ENCODE measurements at places on chromosomes 3 and 15.
A peak's percentile ranks its signal among the peaks of the same experiment; 100 is the strongest.

DNA sequence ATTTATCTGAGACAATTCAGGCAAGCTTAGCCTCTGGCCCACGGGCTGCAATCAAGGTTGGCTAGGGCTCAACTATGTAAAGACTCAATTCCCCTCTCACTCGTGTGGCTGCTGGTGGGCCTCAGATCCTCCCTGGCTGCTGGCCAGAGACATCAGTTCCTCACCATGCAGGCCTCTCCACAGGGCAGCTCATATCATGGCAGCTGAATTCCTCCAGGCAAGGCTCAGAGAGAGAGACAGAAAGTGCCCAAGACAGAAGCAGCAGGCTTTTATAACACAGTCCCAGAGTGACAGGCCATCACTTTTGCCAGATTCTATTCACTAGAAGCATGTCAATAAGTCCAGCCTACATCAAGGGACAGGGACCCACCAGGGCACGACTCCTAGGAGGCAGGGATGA is 63.2 kb downstream of the XXYLT1 start:
- no peak for DNase-seq

DNA sequence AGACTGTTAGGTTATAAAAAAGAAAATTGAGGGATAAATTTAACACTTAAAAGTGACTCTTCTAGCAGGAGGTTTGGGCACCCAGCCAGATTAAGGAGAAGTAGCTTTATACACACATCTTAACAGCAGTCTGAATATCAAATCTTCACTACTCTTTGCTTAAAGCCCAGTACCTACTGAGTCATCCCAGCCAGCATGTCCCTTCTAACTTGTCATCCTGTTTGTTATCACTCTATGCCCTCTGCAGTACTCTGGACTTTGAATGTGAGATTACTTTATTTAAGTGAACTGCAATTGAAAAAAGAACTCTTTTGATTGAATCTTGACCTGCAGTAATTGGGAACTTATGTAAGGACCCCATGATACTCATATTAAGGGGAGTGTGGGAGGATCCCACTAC is 77.6 kb downstream of the FHIT start:
- no peak for DNase-seq

- DNase-seq = no peak
Measured at GRCh38 chr3:149678351-149678950, 20.6 kb upstream of the WWTR1 start.

DNA sequence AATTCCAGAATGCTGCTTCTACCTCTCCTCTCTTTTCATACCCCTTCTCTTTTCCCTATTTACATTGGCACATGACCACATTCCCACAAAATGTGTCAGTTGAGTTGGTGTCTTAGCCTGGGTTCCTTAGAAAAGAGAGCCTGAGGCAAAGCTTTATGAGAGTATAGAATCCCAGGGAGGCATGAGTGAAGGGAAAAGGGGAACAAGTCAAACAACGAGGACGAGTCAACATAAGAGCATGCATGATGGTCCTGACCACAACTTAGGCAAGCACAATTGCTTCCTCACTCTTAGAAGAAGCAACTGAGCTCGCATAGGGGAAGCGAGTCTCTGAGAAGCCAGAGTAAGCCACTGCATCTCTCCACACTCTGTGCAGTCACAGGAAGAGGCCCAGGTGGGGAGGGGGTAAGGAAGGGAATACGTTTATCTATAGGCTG is 15.4 kb upstream of the ZNF774 start:
- DNase-seq = no peak

GRCh38 chr15:38071211-38071972 is 137.0 kb downstream of the TMCO5A start:
- no peak for DNase-seq

DNA sequence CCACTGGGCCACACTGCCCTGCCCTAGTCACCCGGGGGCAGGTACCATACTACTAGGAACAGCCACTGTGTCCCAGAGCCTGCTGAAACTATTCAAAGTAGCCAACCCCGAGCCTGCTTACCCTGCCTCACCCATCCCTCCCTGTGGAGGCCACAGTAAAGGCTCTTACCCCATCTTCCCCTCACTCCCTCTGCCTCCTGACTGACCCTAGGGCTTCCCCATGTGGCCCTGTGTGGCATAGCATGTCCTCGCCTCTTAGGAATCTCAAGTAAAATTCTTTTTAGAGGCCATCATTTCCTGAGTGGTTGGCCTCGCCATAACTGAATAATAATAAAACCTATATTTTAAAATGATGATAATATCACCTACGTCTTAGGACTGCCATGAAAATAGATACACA is 112.2 kb upstream of the SLC6A11 start:
- DNase-seq = no peak

DNA sequence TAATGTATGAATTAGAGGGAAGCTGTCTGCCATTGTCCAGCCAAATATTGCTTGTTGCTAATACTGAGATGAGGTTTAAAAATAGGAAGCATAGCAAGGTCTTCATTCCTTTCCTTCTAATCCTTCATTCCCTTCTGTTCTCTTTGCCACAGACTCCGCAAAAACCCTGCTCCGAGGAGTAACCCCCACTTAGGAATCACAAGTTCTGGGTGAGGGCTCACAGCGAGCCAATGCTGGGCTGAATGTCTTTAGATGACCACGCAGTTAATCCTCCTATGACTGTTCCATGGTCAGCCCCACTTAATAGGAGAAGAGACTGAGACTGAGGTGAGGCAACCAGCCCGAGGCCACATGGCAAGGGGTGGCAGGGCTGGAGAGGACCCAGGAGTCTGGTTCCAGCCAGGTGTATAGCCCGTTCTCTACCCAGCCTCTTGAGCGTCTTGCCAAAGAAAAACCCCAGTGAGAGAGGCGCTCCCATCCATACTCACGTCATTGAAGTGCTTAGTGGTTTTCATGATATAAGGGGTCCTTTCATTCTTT is 44.9 kb upstream of the CTSH start:
- DNase-seq = no peak

DNA sequence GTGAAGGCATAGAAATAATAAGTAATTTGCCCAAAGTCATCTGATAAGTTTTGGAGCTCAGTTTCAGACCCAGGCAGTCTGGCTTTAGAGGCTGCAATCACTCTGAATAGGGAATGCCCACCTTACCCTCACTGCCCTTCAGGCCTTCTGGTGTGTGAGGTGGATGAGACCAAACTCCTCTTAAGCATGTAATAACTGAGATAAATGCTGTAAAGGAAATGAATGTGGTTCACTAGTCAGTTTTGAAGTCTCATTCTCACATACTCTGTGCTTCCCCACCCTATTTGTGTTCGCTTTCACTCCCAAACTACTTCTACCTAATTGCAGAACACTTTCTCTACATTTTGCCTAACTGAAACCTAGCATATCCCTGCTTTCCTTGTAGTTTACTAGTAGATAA is 144.1 kb downstream of the FILIP1L start:
- DNase-seq = no peak

- no peak for DNase-seq
Measured at GRCh38 chr15:95265419-95265997, 1034.1 kb downstream of the MCTP2 start.

GRCh38 chr3:34212175-34212574 is 413.7 kb downstream of the PDCD6IP start:
- DNase-seq = no peak

DNA sequence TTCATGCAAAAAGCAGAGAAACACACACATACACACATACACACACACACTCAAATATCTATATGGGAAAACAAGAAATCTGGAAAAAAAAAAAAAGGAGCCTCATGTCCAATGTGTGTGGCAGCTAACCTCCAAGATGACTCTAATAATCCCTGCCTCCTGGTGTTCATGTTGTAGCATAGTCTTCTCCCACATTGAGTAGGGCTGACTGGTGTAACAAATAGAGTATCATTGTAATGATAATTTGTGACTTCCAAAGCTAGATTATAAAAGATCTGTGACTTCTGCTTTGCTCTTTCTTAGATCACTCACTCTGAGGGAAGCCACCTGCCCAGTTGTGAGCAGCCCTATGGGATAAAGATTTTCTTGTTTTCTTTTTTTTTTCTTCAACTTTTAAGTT is 130.9 kb upstream of the TNIK start:
- no peak for DNase-seq

GRCh38 chr3:190862209-190863118 is at the start of gene GMNC:
TSS of gene GMNC (minus strand) at chr3:190862694. CDS start at chr3:190862615, 79 bp downstream.
- peak; percentile 25 for DNase-seq

DNA sequence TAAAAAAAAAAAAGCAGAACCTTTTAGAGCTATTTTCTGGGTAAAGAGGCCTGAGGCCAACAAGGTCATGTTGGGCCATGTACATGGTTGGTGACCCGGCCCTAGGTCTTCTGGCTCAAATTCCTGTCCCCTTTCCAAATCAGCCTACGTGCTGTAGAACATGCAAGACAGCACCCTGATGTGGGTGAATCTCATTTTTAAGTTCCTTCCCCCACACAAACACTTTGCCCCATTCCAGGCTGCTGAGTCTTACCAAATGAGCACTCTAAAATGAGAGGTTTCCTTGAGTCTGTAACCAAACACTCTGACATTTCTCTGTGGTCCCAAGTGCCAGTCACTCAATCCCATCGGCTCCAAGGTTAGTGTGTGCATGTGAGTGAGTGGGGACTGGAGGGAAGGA is 9.4 kb downstream of the BCL6 start:
- DNase-seq = no peak

DNA sequence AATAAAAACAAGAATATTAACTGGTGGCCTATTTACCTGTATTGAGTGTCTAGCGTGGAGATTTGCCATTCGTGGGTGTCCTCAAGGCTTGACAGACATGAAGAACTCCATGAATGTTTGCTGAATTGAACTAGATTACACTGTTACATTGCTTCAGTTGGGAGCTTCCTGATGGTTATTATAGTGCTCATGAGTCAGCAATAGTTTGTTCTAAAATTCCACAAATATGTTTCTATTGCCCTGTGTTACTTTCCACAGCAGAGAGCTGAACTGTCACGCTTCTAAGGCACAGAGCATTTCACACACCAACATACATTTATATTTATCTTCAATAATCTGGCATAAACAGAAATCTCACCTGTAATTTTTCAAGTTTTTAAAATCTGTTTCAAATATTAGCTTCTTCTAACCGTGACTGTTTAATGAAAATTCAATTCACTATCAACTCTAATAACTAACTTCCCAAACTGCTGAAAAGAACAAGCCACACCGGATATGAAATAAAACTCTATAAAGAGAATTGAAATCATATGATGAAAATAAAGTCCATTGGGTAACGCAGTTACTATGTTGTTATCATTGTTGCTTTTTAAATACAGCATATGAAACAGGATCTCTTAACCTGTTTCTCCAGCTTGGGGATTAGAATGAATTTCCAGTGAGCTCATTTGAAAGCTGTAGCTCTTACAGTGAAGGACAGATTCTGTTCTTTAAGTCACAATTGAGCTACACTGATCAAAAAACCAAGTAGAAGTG is 61.2 kb upstream of the MCF2L2 start:
- no peak for DNase-seq

DNA sequence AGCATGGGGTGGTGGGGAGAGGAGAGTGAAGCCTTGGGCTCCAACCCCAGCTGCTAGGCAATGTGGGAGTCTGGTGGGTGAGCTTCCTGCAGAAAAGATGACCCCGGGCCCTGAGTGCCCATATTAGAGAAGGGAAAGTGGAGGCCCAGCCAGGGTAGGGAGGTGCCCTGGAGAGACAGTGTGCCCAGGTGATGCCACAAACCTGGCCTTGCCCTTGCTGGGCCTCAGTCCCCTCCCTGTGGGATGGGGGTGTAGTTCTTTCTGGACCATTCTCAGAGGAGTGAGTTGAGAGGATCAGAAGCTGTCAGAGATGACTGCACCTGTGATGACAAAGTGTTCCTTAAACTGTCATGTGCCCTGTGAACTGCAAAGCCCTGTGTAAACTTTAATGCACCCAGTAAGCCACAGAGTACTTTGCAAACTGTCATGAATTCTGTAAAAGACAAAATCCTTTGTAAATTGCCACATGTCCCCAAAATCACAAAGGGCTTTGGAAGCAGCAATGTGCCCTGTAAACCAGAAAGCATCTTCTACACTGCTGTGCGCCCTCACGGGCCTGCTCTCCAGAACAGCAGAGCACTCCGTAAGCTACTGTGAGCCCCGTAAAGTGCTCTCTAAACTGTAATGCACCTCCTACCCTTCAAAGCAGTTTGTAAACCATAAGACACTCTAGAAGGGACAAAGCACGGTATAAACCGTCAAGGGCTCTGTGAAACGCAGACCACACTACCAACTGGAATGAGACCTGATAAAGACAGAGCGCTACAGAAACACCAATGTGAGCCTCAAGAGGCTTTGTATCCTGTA is 51.3 kb upstream of the FGD5 start:
- DNase-seq = no peak

GRCh38 chr3:158509891-158510290 is 61.1 kb upstream of the MLF1 start:
- no peak for DNase-seq

GRCh38 chr3:77169823-77170222 is 129.9 kb downstream of the ROBO2 start:
- DNase-seq = no peak

DNA sequence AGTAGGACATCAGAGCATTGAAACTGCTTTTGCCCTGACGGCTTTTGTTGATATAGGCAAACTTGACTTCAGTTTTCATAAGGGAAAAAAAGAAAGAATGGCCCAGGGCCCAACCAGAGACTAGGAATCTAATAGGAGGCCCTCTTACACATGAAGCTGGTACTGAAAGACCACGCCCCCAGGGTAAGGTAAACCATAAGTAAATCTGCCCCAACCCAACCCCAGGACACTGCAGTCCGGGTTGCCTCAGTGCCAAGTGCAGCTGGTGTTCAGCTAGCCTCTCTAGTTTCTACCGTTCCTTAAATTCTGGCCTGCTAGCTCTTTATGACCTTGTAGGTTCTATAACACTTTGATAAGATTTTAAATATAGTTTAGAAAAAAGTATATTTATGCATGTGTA is 136.7 kb downstream of the AQP9 start:
- DNase-seq = no peak

GRCh38 chr3:13130464-13131193 is 57.4 kb upstream of the IQSEC1 start:
- DNase-seq = no peak

DNA sequence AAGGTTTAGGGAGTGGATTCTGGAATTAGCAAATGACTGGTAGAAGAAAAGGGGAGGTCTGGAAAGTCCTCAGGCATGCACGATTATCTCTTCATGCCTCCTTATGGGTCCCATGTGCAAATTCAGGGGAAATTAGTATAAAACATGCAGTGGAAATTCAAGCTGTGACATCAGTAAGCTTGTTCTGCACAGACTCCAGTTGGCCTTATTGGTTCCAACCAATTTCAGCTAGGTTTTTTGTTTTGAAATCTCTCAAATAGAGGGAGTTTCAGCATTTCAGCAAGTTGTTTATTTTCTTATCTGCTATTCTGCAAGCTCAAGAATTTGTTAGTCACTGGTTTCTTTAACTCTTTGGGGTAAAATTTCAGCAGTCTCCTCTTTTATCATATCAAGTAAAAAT is 774 bp upstream of the TMCO5A start:
- DNase-seq = no peak

DNA sequence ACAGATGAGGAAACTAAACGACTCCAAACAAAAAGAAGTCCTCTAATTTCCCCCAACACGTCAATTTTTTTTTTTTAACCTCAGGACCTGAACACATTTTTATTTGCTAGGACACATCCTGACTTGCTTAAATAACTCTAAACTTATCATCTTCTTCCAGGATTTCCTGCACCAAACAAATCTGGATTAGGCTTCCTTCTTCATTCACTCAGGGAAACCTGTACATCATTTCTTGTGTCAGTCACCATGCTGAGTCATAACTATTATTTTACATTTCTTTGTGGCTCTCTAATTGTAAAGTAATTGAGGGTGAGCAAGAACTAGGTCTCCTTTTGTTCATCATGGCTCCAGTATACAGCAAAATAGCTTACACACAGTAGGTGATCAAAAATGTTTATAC is 433.4 kb upstream of the GBE1 start:
- no peak for DNase-seq
